AG09309 (cell line): ENCODE measurements at places on chromosomes 11 and 22.
A peak's percentile ranks its signal among the peaks of the same experiment; 100 is the strongest.

- no peak for DNase-seq
Measured at GRCh38 chr22:37854946-37855345, 5.7 kb downstream of the EIF3L start.

- DNase-seq: no peak
Measured at GRCh38 chr11:124842305-124842704, 22.9 kb upstream of the ROBO3 start.

- DNase-seq: no peak
Measured at GRCh38 chr22:26885441-26886261, 228.3 kb downstream of the MIAT start.

- no peak for DNase-seq
Measured at GRCh38 chr11:3190600-3190999, 25.5 kb upstream of the OSBPL5 start.

DNA sequence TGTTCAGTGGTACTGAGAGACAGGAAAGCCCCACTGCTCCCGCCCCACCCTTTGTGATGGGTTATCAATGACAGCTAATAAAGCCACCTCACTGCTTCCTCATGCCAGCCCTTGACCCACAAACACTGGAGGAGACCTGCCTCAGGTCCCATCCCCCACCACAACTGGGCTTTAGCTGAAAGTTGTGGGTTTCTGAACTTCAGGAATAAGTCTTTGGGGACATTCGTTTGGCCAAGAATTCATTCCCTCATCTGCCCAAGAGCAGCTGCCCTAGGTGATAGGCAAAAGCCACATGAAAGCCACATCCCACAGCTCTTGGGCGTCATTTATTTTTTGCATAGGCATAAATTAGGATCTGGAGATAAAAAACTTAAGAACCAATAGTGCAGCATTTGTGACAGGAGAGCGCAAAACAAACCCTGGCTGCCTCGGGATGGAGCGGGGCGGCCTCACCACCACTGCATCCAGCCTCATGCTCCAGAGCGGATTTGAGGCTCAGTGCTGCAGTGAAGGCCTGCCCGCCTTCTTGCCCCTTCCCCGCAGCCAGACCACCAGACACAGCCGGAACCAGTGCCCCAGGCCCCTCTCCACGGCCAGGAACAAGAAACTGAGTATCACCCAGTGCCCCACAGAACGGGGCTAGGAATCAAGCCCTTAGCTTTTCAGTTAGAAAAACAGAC is 21.2 kb downstream of the SUN2 start:
- no peak for DNase-seq

DNA sequence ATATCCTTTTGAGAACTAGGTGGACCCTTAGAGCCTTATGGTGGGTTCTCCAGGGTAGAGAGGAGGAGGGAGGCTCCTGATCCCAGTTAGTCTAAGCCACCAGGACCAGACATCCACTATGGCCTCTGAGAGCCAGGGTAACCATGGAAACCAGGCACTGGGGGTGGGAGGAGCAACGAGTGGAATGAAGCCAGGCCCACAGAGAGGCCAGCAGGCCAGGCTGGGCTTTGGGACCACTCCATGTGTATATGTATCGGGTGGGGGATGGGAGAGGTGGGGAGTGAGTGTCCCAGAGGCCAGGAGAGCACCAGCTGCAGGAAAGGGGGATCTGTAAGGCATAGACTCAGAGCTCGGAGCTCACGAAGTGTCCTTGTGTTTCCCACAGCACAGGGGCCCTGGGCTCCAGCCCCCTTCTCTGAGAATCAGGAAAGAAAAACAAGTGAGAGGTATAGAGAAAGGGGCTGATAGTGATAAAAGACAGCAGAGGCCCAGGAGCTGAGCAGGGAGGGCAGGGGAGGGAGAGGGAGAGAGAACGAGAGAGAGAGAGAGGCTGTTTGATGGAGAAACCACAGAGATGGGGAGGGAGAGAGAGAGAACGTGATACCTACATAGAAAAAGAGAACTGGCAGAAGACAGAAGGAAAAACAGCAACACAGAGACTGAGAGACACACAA is 15.5 kb upstream of the TSPAN18 start:
- DNase-seq: no peak

GRCh38 chr11:126416542-126417090 is 61.1 kb downstream of the ST3GAL4 start:
- DNase-seq: no peak

- DNase-seq: peak; percentile 81
Measured at GRCh38 chr11:126834149-126834548, 166.4 kb downstream of the KIRREL3 start.
